ENCODE measurements at places on chromosomes 7 and 10. TPM values are rescaled to one million over a fixed set of nuclear protein-coding genes. Genes with fewer than 3 reads are reported as not detected.

The SDK1 gene
- 23.4 TPM for total RNA-seq

The PON3 gene
- total RNA-seq = 3.1 TPM

The ANXA8L1 gene
- not detected for total RNA-seq

The SORBS1 gene
- total RNA-seq = 17.0 TPM

GRCh38 chr10:52436664-52437063 lies 122.6 kb downstream of the DKK1 start:
- no peak for DNase-seq
- H3K4me1 ChIP-seq = no peaks in the 10 kb centered on the region
- no peaks in the 10 kb centered on the region for H3K27me3 ChIP-seq

DNA sequence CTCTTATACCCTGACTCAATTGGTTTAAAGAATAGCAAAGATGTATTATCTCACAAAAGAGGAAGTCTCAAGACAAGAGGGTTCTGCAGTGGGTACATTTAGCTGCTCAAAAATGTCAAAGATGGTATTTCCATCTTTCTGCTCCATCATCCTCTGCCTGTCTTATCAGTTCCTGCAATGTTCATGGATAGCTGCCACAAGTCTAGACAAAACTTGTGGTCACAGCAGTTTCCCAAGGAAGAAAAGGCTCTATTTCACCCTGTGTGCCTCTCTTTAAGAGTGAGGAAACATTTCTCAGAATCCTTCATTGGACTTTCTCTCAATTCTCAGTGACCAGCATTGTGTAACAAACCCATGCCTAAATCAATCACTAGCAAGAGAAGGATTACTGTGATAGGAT lies 634.2 kb upstream of the AUTS2 start:
- H3K27me3 ChIP-seq = no peaks in the 10 kb centered on the region
- H3K27ac ChIP-seq = no peak overlapping the region
- H3K4me3 ChIP-seq = no peak overlapping the region
- no peak for DNase-seq

DNA sequence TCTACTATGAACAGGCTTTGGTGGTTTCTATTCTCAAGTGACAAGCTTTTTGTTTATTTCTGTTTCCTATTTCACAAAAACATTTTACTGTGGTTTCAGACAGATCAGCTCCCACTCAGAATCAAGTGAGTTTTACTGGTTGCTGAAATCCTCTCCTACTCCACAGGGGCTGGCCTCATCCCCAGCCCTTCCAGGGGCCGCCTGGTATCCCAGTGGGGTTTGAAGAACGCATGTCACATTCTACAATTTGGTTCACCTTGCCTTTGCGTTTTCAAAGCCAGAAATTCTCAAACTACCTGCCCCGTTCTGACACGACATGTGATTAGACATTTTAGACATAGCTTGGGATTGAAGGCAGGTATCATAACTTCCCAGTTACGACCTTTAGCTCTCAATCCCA lies 160.9 kb upstream of the AGK start:
- H3K27ac ChIP-seq = no peak overlapping the region
- no peak for DNase-seq
- no peaks in the 10 kb centered on the region for H3K27me3 ChIP-seq
- H3K4me3 ChIP-seq = no peak overlapping the region
- H3K4me1 ChIP-seq = no peaks in the 10 kb centered on the region
- no peaks in the 10 kb centered on the region for H3K36me3 ChIP-seq

GRCh38 chr7:154907651-154908620 lies 95.0 kb downstream of the PAXIP1 start:
- H3K27me3 ChIP-seq = no peaks in the 10 kb centered on the region
- H3K27ac ChIP-seq = no peak overlapping the region
- DNase-seq = no peak
- H3K4me1 ChIP-seq = no peaks in the 10 kb centered on the region
- no peak overlapping the region for H3K4me3 ChIP-seq

DNA sequence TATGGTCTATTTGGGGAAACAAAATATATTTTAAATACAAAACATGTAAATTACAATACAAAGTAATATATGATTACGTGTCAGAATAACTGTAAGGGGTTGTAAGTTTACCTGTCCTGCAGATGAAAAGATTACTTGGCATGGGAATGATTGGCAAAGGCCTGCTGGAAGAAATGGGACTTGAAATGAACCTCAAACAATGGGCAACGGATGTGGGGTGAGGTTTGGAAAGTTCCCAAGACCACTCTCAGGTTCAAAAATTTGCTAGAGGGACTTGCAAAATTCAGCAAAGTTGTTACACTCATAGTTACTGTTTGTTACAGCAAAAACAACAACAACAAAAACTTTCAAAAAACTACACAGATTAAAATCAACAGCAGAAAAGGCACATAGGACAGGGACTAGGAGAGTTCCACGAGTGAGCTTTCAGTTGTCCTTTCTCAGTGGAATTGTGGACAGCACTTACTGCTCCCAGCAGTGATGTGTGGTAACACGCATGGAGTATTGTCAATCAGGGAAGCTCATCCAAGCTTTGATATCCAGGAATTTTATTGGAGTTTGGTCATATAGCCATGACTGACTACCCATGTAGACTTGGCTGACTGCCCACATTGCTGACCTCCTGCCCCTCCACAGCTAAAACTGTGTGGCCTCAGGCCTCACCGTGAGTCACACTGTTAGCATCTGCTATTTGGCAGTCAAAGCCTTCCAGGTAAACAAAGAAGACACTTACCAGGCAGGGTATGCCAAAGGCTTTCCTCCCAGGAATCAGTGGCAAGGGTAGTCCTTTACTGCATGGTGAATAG lies 43.8 kb downstream of the EXOC6 start:
- H3K36me3 ChIP-seq = no peaks in the 10 kb centered on the region
- no peak overlapping the region for H3K27ac ChIP-seq

DNA sequence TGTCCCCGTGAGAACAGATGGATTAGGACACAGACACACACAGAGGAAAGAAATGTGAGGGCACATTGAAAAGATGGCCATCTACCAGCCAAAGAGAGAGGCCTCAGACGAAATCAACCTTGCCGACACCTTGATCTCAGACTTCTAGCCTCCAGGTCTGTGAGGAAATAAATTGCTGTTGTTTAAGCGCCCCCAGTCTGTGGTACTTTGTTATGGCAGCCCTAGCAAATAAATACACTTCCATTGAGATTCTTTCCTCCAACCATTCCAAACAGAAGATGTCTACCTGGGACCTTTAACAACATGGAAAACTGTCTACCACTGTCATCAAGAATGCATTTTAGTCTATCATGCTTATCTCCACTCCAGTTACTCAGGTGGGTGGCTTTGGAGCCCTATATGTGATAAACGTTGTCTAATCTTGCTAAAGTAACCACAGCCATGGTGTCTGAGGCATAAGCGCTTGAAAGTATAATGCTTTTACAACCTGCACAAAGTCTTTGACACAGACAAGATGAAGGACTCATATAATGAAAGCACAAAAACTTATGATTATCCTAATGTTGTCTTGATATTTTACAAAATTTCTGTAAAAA lies 244.3 kb downstream of the MTERF1 start:
- no peak overlapping the region for H3K27ac ChIP-seq
- no peak for DNase-seq
- H3K27me3 ChIP-seq = no peaks in the 10 kb centered on the region
- no peaks in the 10 kb centered on the region for H3K36me3 ChIP-seq
- no peaks in the 10 kb centered on the region for H3K4me1 ChIP-seq
- H3K4me3 ChIP-seq = no peak overlapping the region

DNA sequence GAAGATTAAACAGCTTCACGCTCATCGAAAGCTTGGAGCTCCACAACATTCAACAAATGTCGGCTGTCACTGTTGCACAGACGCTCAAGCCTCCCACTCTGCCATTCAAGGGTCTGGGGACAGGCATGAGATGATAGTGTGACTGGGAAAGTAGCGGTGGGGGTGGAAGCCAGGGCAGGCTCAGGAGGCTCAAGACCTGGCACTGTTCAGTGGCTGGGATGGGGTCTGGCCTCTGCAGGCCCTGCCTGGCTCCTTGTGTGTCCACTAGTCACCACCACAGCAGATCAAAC lies 13.5 kb upstream of the GTPBP4 start:
- H3K27ac ChIP-seq = no peak overlapping the region
- peaks cover 8% of the 10 kb centered on the region for H3K4me1 ChIP-seq
- no peak for DNase-seq
- no peak overlapping the region for H3K4me3 ChIP-seq
- H3K27me3 ChIP-seq = no peaks in the 10 kb centered on the region

DNA sequence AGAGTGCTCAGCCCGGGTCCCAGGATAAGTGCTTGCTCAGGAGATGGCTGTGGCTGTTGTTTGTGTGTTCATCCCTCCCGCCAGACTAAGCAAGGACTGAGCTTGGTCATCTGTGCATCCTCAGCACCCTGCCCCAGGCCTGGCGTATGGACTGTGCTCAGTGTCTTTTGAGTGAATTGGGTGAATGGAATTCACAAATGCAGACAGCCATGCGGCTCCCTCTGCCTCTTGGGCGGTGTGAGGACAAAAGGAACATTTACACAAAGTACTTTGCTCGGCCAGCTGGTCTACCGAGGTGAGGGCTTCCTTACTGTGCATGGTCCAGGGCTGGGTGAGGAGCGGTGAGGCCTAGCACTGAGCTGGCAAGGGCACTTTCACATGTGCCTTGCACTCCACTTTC lies 120.2 kb downstream of the CDH23 start:
- no peaks in the 10 kb centered on the region for H3K4me1 ChIP-seq
- no peaks in the 10 kb centered on the region for H3K27me3 ChIP-seq
- no peak for DNase-seq
- no peak overlapping the region for H3K4me3 ChIP-seq
- no peaks in the 10 kb centered on the region for H3K36me3 ChIP-seq

DNA sequence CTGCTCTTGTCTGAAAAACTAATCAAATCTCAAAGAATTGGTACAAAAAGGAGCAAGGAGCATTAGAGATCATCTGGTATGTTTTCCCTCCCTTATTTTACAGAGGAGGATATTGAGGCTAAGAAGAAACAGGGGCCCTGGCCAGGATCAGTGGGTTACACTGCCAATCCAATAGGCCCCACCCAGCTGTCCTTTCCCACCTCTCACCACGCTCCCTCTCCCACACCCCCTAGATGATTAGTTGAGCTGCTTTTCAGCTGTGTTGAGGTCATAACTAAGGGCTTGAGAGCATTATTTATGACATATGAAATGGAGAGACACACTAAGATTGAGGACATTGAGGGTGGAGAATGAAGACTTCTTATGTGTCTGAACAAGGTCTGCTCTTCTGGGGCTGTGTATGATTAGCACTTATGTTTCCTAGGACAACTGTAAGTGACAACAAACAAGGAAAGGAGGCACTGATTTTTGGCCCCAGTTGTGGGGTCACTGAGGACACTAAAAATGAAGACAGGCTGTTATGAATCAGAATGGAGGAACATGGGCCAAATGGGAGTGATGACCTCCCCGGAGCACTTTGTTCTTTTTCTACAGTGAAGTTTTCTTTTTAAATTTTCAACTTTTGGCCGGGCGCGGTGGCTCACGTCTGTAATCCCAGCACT lies 26.5 kb downstream of the VWA2 start:
- no peak for DNase-seq
- no peak overlapping the region for H3K27ac ChIP-seq
- H3K27me3 ChIP-seq = no peaks in the 10 kb centered on the region
- no peak overlapping the region for H3K4me3 ChIP-seq

DNA sequence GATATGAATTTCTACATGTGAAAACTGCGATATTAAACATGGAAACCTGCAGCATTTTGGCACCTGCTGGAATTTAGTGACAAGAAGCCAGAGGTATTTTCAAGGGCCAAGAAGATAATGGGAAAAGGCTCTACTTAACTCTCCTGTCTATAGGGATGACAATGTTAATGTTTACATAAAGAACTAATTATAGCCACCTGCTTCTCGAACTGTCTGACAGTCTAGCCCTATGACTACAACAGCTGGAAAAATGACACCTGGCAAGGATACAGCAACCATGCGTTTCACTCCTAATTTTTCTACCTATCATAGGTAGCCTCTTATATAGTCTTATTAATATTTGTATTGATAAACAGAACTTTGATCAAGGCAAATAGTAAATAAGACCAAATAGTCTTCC lies 49.6 kb downstream of the MAGI2 start:
- no peaks in the 10 kb centered on the region for H3K27me3 ChIP-seq
- H3K36me3 ChIP-seq = no peaks in the 10 kb centered on the region
- H3K4me1 ChIP-seq = no peaks in the 10 kb centered on the region
- no peak overlapping the region for H3K27ac ChIP-seq
- no peak overlapping the region for H3K4me3 ChIP-seq

DNA sequence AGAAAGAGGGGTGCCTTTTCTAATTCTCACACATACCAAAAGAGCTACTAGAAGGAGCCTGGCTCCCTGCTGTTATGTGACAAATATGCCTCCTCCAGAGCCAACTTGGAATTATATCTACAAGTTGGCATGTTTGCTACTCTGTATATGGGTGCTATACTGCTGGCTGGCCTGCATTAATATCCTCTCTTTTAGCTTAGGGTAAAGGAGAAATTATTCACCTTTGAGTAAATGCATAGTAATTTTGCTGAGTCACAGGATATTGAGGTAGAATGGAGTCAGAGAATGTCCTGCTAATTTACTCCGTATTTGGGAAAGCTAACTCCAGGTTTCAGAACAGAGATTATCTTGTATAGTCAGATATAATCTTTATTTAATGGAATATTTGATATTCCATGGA lies 24.2 kb upstream of the LIPN start:
- H3K27me3 ChIP-seq = no peaks in the 10 kb centered on the region
- no peaks in the 10 kb centered on the region for H3K4me1 ChIP-seq
- H3K4me3 ChIP-seq = no peak overlapping the region
- DNase-seq = no peak
- no peaks in the 10 kb centered on the region for H3K36me3 ChIP-seq
- no peak overlapping the region for H3K27ac ChIP-seq

- no peaks in the 10 kb centered on the region for H3K4me1 ChIP-seq
- no peaks in the 10 kb centered on the region for H3K36me3 ChIP-seq
- H3K27ac ChIP-seq = no peak overlapping the region
- DNase-seq = no peak
- no peak overlapping the region for H3K4me3 ChIP-seq
These were observed 266.9 kb downstream of the USP6NL start for GRCh38 chr10:11344550-11344949.

- H3K27me3 ChIP-seq = no peaks in the 10 kb centered on the region
- H3K27ac ChIP-seq = no peak overlapping the region
- H3K4me3 ChIP-seq = no peak overlapping the region
- peaks cover 18% of the 10 kb centered on the region for H3K36me3 ChIP-seq
These were observed 66.6 kb upstream of the CAMK2B start for GRCh38 chr7:44391746-44392617.

DNA sequence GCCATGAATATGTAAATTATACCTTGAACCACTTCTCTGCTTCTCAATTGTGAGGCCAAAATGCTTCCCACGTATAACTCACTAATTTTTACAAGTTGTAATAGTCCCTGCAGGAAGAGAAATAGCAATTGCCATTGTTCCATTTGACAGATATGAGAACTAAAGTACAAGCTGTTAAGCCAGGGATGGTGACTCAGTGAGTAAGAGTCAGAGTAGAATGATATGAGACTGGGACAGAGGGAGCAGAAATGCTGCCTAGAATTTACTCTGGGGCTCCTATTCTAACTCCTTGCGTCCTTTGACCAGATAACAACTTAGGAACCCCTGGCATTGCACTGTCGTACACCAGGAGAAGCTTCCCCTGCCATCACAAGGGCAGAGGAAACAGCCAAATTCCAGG lies 45.1 kb upstream of the SEPTIN7 start:
- H3K4me3 ChIP-seq = no peak overlapping the region
- H3K4me1 ChIP-seq = no peaks in the 10 kb centered on the region
- H3K27ac ChIP-seq = no peak overlapping the region

Measured in pancreas (tissue), 10 donors.